Lung (tissue), 17 donors: ENCODE measurements at places on chromosomes 6 and 20. TPM values are rescaled to one million over a fixed set of nuclear protein-coding genes. Genes with fewer than 3 reads are reported as not detected.

PLA2G7 gene
- total RNA-seq = 6.7 TPM

SIRPD gene
- total RNA-seq = 0.86 TPM

DNA sequence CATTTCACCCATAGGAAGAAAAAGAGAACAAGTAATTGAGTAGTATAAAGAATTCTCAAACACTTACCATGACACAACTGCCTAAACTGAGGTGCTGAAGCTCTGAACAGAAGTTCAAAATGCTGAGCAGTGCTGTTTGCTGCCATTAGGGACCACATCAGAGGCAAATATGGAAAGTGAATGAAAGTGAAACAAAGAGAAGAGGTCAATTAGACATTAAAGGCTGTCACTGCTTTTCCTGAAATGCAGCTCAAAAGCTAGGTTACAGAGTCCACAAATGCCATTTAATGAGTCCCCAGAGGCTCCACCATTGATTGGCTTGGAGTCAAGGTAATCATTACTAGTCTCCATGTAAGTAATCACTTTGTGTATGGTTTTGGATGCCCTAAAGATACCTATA, 46.1 kb downstream of the POU3F2 start:
- H3K27me3 ChIP-seq = no peaks in the 10 kb centered on the region
- no peaks in the 10 kb centered on the region for H3K4me1 ChIP-seq
- DNase-seq = no peak
- H3K27ac ChIP-seq = no peak overlapping the region
- no peak overlapping the region for H3K4me3 ChIP-seq
- H3K36me3 ChIP-seq = peaks cover 6% of the 10 kb centered on the region

- DNase-seq = peak; percentile 53
- no peak overlapping the region for H3K4me3 ChIP-seq
- no peaks in the 10 kb centered on the region for H3K4me1 ChIP-seq
- H3K27me3 ChIP-seq = no peaks in the 10 kb centered on the region
- H3K27ac ChIP-seq = no peak overlapping the region
These were observed 27.8 kb downstream of the CCN2 start for GRCh38 chr6:131923356-131923755.

DNA sequence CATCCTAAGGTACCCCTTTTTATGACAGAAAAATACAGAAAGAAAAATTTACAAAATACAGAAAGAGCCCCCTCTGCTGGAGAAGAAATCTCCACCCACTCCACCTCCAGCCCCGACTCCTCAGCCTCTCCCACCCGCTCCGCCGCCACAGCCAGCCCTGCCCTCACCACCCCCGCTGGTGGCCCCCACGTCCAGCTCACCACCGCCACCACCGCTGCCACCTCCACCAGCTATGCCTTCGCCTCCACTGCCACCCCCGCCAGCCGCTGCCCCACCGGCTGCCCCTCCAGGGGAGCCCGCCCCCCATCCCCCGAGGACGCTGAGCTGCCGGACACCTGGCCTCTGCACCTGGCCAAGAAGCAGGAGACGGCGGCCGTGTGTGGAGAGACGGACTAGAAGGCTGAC, 17.7 kb downstream of the WFDC2 start:
- H3K36me3 ChIP-seq = no peaks in the 10 kb centered on the region
- no peak overlapping the region for H3K27ac ChIP-seq
- H3K4me3 ChIP-seq = no peak overlapping the region
- H3K4me1 ChIP-seq = peaks cover 3% of the 10 kb centered on the region

GRCh38 chr6:170255426-170256125, 35.3 kb downstream of the DLL1 start:
- no peaks in the 10 kb centered on the region for H3K36me3 ChIP-seq
- H3K27me3 ChIP-seq = peaks cover 2% of the 10 kb centered on the region
- no peak overlapping the region for H3K4me3 ChIP-seq
- DNase-seq = no peak
- H3K4me1 ChIP-seq = no peaks in the 10 kb centered on the region
